C1 segment of cervical spinal cord (tissue), 14 donors: ENCODE measurements at places on chromosomes 11 and 22.
A peak's percentile ranks its signal among the peaks of the same experiment; 100 is the strongest.

DNA sequence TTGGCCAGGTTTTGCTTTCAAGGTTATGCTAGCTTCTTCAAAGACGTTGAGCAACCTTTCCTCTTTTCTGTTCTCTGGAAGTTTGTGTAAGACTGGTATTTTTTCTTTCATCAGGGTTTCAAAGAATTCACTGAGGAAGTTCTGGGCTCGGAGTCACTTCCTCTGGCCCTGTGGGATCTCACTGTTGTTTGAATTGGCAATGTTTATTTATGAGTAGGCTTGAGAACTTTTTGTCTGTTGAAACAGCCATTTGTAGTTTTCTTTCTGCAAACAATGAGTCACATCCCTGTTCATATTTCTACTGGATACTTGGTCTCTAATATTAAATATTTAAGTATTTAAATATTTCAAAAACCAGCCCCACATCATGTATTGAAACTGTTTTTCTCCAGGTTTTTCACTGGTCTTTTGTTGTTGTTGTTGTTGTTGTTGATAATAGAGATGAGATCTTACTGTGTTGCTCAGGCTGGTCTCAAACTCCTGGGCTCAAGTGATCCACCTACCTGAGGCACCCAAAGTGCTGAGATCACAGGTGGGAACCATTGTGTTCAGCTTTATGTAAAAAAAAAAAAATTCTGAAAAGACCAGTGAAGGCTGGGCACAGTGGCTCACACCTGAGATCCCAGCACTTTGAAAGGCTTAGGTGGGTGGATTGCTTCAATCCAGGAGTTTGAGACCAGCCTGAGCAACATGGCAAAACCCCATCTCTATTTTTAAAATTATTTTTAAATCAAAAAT, 26.9 kb downstream of the SUSD2 start:
- no peak for DNase-seq

DNA sequence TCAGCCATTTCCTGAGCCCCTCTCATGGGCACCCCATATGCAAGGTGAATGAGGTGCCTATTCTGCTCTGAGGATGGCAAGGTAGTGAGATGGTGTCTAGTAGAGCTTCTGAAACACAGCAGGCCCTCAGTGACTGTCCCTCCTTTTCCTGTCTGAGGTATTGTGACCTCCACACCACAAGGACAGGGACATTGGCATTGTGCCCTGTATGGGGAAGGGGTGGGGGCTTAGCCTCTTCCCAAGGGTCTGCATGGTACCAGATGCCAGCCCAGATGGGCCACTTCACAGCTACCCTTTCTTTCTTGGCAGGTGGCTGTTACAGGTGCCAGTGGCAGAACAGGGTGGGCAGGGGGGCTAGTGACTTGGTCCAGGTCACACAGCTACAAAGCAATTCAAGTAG, 78.8 kb downstream of the CABIN1 start:
- DNase-seq, result no peak

GRCh38 chr11:33248416-33248971, 8.7 kb upstream of the HIPK3 start:
- no peak for DNase-seq

- DNase-seq, result no peak
Measured at GRCh38 chr11:73205661-73206343, 12.3 kb upstream of the P2RY2 start.

- DNase-seq, result no peak
Measured at GRCh38 chr11:93128574-93128973, 69.2 kb downstream of the SLC36A4 start.

DNA sequence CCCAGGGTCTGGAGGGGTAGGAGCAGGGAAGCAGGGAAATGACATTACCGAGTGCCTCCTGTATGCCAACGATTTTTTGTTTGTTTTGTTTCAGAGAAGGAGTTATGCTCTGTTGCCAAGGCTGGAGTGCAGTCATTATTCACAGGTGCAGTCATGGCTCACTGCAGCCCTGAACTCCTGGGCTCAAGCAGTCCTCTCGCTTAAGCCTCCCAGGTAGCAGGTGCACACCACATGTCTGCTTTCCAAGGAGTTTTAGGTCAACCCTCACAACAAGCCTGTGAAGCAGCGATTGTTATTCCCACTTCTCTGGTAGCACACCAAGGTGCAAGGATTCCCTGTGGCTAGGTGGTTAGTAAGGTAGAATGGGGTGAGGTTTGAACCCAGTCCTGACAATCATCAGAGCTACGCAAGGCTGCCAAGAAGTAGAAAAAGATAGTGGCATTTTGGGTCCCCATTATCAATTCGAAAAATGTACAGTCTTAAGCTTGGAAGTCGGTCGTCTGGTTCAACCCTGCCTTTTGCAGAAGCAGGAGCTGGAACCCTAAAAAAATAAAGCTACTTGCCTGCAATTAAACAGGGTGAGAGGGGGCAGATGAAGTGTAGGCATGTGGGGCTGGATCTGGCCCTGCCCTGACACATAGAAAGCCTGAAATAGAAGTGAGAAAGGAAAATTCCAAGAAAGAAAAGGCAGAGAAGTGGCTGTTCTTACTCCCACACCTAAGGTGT, 9.1 kb downstream of the UCP3 start:
- DNase-seq, result no peak

- DNase-seq, result no peak
Measured at GRCh38 chr11:131800452-131800851, 430.0 kb downstream of the NTM start.

- DNase-seq, result no peak
Measured at GRCh38 chr11:68321293-68322051, 9.1 kb downstream of the LRP5 start.

- no peak for DNase-seq
Measured at GRCh38 chr11:17400048-17400775, 11.8 kb upstream of the KCNJ11 start.

GRCh38 chr11:14669958-14670357, 26.4 kb downstream of the PDE3B start:
- no peak for DNase-seq

- DNase-seq, result no peak
Measured at GRCh38 chr11:106466521-106467080, 389.1 kb downstream of the AASDHPPT start.

DNA sequence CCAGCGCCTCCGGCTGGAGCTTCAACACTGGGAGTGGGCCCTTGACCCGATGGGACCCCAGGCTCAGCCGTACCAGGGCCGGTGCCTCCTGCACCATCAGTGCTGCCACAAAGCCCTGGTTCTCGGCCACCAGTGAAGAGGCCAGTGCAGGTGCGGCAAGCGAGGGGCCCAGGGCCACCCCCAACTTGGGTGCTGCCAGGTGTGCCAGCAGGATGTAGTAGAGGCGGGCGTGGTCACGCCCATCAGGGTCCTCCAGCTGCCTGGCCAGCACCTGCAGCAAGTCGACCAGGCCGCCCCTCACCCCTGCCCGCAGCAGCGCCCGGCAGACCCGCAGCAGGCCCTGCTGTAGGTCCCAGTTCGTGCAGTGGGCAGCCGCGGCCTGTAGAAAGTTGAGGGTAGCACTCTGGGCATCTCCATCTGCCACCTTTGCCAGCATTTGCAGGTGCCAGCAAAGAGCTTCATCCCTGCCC, 2.3 kb downstream of the AP5B1 start:
- no peak for DNase-seq

GRCh38 chr22:26398741-26399153, 30.3 kb upstream of the ASPHD2 start:
- peak; percentile 29 for DNase-seq

GRCh38 chr11:33769542-33769941, 4.8 kb downstream of the FBXO3 start:
- no peak for DNase-seq

GRCh38 chr11:86670181-86670580, 2.2 kb downstream of the ME3 start:
- DNase-seq, result no peak

GRCh38 chr22:46744581-46744980, 6.5 kb upstream of the CERK start:
- DNase-seq, result no peak

DNA sequence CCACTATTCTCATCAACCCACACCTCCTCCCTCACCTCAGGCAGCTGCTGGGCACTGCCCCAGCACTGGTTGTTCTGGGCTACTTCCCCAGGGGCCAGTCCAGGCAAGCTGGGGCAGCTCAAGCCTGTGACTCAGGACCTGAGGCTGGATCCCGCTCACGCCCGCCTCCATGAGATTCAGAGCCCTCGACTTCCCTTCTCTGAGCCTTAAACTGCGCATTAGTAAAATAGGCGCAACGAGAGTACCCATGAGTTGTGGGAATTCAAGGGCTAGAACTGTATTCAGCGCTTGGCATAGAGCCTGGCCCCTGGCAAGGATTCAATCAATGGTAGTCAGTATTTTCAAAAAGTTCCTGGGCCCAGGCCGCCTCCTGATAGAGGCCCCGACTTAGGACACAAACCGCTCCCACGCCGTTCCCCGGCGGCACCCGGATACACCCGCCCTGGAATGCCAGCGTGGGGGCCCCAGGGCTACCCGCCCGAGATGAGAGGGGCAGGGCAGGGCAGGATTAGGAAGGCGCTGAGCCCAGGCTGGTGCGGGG, 723 bp upstream of the CD82 start:
- DNase-seq, result no peak

DNA sequence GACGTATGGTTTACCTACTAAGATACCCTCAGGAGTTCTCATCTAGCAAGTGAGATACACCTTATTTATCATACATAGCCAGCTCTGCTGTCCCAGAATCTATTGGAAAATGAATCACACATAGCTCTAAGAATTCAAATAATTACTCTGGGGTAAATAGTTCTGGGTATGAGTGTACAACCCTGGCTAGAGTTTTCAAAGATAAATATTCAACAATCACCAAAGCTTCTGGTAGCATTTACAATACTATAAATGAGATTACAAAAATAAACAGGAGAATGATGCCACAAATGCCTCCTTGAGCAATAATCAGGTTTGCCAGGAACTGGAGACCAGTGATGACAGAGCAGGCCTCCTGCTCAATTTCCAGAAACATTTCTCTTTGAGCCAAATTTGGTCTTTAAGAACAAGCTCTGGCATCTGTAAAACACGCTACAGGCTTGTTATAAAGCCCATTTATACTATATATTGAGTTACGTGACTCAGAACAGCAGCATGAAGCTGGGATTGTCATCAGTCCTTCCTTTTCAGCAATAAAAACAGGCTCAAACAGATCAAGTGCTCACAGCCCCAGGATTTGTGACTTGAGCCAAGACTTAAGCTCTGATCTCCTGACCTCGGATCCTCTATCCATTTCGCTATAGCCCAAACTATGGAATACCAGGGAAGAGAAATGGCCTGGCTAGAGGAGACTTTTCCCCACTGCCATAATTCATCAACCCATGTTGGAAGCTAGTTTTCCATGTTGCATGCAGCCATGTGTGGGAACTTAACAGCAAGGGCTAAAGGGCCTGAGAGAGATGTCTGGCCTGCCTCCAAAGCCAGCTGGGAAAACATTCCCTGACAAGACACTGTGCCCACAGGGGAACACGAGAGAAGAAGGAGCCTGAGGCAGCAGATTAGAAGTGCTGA, 19.7 kb downstream of the RAB30 start:
- DNase-seq, result peak; percentile 26

DNA sequence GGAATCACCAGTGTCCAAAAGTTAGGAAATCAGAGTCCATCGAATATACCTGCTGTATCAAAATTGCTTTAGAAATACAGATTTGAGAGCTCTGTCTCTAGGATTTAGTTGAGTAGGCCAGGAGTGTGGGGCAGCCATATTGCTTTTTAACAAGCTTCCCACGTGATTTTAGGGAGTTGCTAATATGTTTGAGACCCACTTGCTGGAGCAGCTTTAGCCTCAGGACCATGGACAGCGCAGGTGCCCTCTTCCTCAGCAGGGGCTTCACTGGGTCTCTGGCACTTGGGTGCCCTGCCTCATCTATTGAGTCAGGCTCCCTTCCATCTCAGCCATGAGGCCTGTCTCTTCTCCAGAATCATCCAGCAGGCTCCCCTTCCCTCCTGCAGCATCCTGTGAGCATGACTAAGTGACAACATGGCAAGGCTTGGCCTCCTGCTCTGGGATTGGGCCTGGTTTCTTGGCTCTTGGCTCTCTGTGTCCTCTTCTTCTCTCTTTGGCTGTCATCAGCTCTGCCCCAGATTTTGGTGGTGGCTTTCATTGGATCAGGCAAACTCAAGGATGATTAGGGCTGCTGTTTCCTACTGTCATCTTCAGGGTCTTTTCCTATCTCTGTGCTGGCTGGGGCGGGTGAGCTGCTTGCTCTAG, 70.0 kb downstream of the SGSM1 start:
- DNase-seq, result no peak

GRCh38 chr11:132346558-132347148, 976.2 kb downstream of the NTM start:
- no peak for DNase-seq

DNA sequence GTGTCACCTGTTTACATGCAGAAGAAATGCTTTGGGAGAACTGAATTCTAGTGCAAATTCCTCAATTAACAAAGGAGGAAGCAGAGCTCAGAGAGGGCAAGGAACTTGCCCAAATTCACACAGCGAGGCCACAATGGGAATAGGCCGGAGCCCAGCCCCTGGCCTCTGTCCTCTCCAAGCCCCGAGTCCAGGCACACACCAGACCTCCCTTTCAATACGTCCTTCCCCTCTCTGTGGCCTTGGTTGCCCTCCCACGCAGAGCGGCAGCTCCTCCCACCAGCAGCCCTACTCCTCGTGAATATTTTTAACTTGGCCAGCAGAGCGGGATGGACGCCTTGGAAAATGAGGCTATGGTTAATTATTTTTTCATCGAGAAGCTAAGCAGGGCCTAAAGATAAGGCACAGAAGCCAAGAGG, 1.6 kb upstream of the CARD10 start:
- no peak for DNase-seq

- no peak for DNase-seq
Measured at GRCh38 chr11:62449451-62449851, 30.6 kb downstream of the SCGB1A1 start.

- DNase-seq, result no peak
Measured at GRCh38 chr22:47372111-47372581, 609.7 kb downstream of the TBC1D22A start.

DNA sequence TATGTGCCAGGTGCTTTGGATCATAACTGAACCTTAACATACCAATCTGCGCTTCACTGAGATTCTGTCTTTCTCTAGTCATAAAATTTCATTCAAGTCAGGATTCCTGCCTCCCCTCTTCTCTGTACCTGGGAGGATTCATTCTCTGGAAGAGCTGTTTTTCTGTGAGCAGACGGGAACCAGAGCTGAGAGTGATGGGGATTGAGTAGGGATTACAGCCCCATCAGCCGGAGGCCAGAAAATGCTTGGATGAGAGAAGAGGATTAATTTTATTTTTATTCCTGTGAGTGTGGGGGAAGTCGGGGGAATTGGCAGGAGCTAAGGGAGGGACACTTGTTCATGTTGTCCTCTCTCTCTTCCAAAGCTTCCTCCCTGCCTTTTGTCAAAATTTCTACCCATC, 4.7 kb downstream of the STX3 start:
- DNase-seq, result no peak

- DNase-seq, result no peak
Measured at GRCh38 chr11:127898422-127899365, 688.7 kb downstream of the ETS1 start.

- DNase-seq, result no peak
Measured at GRCh38 chr11:110026858-110027626, 66.2 kb upstream of the ZC3H12C start.
